A172 (cell line): ENCODE measurements at places on chromosomes 4 and X. TPM values are rescaled to one million over a fixed set of nuclear protein-coding genes. Genes with fewer than 3 reads are reported as not detected.

The DRD5 gene
- total RNA-seq, result not detected in 2 replicates

The RHOXF2 gene
- total RNA-seq, result not detected in 2 replicates

GRCh38 chr4:184747034-184747830 lies 13.3 kb upstream of the CENPU start:
- no peak for DNase-seq

- no peak for DNase-seq
Measured at GRCh38 chr4:13327991-13328390, 156.1 kb downstream of the RAB28 start.

DNA sequence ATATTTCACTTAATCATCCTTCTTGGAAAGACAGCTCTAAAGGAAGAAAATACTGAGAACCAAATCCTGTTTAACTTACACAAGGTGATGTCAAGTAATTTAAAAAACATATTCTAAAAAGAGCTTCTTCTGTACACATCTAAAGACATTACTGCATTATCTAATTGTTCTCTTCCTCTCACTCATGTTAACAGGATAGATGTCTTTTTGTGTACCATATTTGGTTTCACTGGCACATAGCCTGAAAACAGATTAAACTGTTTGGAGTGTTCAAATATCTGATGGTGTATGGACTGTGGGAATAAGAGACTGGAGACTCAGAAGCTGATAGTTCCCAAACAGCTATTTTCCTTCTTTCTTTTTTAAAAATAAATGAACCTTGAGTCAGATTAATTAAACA lies 213.3 kb upstream of the MAB21L2 start:
- no peak for DNase-seq

- DNase-seq, result no peak
Measured at GRCh38 chrX:65045001-65045400, 68.8 kb upstream of the ZC4H2 start.

The NSG1 gene
- total RNA-seq, result 7.0 and 9.2 TPM in 2 replicates

The FABP2 gene
- total RNA-seq, result not detected in 2 replicates

GRCh38 chr4:137370206-137370633 lies 162.1 kb downstream of the PCDH18 start:
- DNase-seq, result peak; percentile 13
